NCI-H526 treated with DMSO at 0.1 percent for 48 hours (cell line): ENCODE measurements at places on chromosomes 4 and X.

DNA sequence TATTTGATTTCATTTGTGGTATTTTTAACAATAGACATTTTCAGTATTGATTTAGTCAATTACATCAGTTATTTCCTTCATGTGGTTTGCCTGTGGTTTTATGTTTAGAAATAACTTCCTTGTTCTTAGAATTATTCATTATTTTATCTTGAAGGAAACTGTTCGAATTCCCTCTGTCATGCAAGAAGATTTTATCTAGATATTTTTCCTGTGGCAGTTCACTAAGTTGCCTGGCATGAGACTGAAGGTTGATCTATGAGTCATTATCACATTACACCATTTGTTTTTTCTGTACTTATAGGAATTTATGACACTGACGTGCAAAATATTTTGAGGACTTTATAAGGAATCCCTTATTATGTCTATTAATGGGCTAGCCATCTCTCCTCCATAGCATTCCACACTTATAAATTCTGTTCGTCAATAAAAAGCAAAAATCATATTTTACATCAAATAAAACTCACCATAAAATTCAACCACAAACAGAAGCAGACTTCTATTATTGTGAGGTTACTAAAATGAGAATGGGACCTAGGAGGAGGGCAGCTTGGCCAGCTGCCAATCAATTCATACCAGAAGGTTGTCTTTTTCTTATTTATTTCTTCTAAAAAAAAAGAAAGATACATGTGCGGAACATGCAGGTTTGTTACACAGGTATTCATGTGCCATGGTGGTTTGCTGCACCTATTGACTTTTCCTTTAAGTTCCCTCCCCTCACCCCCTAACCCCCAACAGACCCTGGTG, 179.0 kb downstream of the KCNIP4 start:
- no peak for DNase-seq

DNA sequence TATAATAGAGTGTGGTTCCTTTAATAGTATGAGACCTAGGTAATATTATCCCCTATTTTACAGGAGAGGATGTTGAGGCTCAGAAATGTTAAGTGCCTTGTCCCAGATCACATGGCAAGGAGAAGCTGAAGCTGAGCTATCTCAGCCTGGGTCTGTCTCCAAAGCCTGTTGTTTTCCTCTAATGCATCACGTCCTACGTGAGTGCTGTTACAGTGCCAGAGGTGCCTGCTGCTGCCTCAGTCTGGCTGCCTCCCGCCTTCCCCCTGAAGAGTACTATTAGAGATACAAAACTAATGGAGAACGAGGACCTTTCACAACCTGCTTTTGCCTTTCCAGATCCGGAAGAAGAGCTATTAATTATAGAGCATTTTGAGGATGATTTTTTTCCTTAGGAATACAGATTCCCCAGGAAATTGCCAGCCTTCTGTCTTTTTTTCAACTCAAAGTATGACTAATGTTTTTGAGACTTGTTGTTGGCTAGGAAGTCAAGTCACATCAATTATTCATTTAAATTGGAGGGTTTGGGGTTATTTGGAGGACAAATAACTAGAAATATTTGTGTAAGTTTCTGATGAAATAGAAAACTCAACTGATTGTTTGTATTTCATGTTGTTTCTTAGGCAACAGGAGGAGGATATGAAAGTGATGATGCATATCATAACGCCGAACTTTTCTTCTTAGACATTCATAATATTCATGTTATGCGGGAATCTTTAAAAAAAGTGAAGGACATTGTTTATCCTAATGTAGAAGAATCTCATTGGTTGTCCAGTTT, 43.9 kb upstream of the MTMR1 start:
- no peak for DNase-seq

- DNase-seq = no peak
Observed at GRCh38 chr4:92307181-92307580, 3.4 kb downstream of the GRID2 start.

DNA sequence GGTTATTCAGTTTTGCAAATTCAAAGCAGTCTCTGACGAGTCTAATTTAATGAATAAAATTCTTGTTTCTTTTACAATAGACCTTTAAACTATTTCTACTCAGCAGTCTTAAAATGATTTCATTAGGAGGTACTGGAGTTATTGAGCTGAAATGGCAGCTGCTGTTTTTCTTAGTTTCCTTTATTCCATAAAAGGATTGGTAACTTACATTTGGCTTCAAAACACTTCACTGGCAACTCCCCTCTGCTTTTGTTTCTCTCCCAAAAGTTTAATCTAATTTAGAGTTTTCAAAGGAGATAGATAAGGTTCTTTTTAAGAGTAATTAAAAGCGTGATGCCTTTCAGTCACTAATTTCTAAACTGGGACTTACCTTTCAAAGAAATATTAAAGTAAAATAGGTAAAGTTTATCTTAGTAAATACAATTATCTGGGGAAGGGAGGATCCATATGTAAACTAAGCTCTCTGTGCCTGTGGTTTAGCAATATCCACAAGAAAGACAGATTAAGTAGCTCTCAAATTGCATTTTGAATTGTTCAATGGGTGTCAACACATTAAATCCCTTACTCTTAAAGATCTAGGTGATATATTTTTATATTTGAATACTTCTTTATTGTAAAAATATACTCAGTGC, 17.1 kb upstream of the PCDH10 start:
- no peak for DNase-seq

- DNase-seq = no peak
Observed at GRCh38 chrX:45765767-45766166, 565.1 kb upstream of the DIPK2B start.

DNA sequence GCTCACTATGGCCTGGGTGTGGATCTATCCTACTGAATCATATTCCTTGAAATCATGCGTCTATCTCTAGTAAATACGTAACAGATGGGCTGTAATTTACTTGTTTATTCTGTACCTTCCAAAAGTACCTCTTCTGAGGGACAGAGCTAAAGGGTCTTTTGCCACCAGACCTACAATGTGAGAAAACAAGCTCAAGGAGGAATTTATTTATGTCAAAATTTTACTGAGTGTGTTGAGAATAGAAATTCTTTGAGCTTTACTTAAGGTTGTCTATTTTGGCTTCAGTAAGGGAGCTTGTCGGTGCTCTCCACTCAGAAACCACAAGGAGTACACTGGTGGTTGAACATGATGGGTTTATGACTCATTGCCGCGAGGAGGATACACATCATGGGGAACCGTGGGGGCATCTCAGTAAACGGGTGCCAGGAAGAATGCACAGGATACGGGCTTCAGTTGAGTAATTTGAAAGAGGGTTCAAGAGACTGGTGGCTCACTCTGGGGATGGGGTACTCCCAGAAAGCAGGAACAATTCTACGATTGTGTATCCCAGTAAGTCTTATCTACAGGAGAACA, 3.0 kb downstream of the ANK2 start:
- DNase-seq = no peak

DNA sequence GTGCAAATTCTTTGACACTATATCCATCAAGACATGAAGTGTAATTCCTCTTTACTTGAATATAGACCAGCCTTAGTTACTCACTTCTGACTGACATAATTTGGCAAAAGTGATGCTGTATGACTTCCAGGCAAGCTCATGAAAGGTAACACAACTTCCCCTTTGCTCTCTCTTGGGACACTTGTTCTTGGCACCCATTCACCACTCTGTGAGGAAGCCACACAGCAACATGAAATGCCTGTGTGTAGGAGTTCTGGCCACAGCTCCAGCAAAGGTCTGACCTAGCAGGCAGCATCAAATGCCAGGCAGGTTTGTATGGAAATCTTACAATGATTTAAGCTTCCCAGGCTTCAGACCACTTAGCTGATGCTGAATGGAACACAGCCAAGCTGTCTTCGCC, 280.3 kb downstream of the PDHA2 start:
- DNase-seq = no peak

DNA sequence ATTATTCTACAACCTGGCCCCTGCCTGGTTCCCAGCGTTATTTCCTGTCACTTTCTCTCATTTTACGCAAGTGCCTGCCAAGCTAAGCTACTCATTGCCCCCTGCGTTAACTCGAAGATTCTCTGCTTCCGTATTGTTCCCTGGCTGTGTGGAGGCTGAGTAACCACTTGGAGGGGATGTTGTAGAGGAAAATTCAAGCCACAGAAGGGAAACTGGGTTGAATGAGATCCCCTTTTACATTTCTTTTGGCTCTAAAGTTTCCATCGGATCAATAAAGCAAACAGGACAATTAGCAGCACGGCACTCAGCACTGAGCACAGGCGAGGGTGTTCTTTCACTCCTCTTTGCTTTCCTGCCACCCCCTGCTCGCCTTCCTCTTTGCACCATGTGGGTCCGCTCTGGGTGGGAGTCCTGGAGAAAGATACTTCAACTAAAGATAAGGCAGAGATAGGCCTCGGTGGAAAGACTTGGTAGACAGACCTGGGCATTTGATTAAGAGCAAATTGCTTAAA, 4.2 kb upstream of the TMSB4X start:
- DNase-seq = no peak

GRCh38 chr4:119478446-119479179, 150.0 kb downstream of the PDE5A start:
- no peak for DNase-seq

GRCh38 chrX:100864657-100865391, 9.3 kb downstream of the NOX1 start:
- no peak for DNase-seq

- DNase-seq = no peak
Observed at GRCh38 chr4:170770664-170771063, 680.9 kb upstream of the AADAT start.

- no peak for DNase-seq
Observed at GRCh38 chr4:142413485-142413884, 432.6 kb downstream of the INPP4B start.
